Right atrium auricular region (tissue), 2 donors: ENCODE measurements at places on chromosomes 13 and 19. TPM values are rescaled to one million over a fixed set of nuclear protein-coding genes. Genes with fewer than 3 reads are reported as not detected.

DNA sequence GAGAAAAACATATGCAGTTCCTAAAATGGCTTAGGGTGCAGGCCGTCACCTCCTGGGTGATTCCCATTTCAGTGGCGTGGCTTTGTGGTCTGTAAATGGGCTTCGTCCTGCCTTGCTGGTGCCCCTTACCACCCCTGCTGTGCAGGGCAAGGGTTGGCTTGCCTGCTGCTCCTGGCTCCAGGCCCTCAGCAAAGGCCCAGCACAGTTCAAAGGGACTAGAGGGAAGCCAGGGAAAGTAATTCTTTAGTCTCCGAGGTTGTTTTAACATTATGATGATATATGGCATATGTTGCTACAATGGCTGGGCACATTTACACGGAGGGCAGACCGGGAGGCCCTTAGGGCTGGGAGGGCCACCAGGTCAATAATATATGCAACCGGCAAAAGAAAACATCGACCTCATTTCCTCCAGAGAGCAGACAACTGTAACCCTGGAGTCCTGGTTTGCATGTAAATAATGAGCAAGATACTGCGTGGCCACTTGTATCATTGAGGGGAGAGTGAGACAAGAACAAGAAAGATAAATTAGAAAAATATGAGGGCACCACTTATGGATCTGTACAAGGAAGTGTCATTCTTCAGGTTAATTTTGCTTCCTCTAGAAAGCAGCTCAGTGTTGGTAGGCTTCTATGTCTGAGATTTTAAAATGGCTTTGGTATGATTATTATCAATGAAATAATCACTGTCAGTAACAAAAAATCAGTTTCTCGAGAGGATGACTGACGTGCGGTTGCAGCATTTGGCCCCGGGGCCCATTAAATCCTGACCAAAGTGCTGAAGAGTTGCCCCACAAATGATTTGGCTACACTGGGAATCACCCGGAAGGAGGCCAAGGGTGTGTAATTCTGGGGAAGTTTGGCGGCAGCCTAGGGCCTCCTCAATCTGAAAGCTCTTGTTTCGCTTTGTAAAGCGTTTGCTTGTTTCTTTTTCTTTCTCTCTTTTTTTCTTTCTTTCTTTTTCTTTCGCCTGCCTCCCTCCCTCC lies 32.8 kb upstream of the URI1 start:
- no peaks in the 10 kb centered on the region for H3K36me3 ChIP-seq
- no peaks in the 10 kb centered on the region for H3K4me1 ChIP-seq
- H3K4me3 ChIP-seq: no peak overlapping the region
- no peaks in the 10 kb centered on the region for H3K27me3 ChIP-seq

GRCh38 chr13:112170823-112171569 lies 104.0 kb downstream of the SOX1 start:
- no peaks in the 10 kb centered on the region for H3K4me1 ChIP-seq
- no peaks in the 10 kb centered on the region for H3K27me3 ChIP-seq
- DNase-seq: no peak
- no peaks in the 10 kb centered on the region for H3K36me3 ChIP-seq
- H3K27ac ChIP-seq: no peak overlapping the region

DNA sequence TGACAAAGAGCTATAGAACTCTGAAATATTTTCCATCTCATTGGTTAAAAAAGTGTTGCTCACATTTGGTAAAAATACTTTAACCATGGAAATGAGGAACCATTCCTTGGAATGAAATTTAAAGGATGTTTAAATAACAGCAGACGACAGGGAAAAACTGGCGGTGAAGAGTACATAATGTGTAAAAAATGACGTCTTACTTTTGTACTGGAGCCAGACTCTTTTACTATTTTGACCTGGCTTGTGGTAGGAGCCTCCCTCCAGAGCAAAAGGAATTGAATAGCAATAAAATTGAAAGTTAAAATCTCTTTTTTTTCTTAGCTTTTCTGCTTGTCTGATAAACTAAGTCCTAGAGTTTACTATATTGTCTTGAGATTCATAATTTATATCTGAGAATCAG lies 426.2 kb upstream of the KLHL1 start:
- no peak for DNase-seq
- H3K4me3 ChIP-seq: no peak overlapping the region
- no peaks in the 10 kb centered on the region for H3K27me3 ChIP-seq
- no peaks in the 10 kb centered on the region for H3K4me1 ChIP-seq
- H3K27ac ChIP-seq: no peak overlapping the region

GRCh38 chr13:98295371-98295770 lies 118.3 kb upstream of the RNF113B start:
- H3K27me3 ChIP-seq: no peaks in the 10 kb centered on the region
- H3K27ac ChIP-seq: no peak overlapping the region
- no peak overlapping the region for H3K4me3 ChIP-seq

DNA sequence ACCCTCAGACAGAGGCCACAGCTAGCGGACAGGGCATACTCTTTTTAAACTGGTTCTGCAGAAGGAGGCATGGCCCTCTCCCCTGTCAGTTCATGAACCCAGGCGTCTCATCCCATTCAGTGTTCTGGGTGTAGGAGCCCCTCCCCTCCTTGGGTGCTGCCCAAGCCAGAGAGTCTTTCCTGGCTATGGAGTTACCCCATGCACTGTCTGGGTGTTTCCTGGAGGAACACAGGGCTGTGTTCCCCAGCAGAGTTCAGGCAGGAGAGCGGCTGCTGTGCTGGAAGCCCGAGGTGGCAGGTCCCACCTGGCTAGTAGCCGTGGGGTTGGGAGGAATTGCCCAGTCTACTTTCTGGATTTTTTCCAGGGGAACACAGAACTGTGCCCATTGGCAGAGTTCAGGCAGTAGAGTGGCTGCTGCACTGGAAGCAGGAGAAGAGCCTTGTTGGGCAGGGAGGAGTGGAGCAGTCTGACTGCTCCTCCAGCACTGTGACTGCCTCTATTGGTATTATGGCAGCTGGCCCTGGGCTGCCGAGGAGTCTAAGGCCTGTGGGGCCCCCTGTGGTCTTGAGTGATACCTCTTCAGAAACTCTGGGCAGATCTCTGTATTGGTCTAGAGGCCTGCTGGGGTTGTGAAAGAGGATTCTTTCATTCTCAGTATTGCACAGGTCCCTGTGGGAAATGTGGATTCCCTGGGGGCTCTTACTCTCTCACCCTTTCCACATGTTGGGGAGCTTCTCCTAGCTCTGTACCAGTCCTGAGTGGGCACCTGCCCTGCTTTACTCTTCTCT lies 168.3 kb downstream of the PCDH20 start:
- H3K27ac ChIP-seq: no peak overlapping the region
- H3K4me3 ChIP-seq: no peak overlapping the region
- DNase-seq: no peak
- no peaks in the 10 kb centered on the region for H3K27me3 ChIP-seq

- H3K27ac ChIP-seq: no peak overlapping the region
- H3K36me3 ChIP-seq: no peaks in the 10 kb centered on the region
- no peaks in the 10 kb centered on the region for H3K4me1 ChIP-seq
- H3K4me3 ChIP-seq: no peak overlapping the region
These were observed 705.7 kb upstream of the SLITRK1 start for GRCh38 chr13:84588023-84588422.

DNA sequence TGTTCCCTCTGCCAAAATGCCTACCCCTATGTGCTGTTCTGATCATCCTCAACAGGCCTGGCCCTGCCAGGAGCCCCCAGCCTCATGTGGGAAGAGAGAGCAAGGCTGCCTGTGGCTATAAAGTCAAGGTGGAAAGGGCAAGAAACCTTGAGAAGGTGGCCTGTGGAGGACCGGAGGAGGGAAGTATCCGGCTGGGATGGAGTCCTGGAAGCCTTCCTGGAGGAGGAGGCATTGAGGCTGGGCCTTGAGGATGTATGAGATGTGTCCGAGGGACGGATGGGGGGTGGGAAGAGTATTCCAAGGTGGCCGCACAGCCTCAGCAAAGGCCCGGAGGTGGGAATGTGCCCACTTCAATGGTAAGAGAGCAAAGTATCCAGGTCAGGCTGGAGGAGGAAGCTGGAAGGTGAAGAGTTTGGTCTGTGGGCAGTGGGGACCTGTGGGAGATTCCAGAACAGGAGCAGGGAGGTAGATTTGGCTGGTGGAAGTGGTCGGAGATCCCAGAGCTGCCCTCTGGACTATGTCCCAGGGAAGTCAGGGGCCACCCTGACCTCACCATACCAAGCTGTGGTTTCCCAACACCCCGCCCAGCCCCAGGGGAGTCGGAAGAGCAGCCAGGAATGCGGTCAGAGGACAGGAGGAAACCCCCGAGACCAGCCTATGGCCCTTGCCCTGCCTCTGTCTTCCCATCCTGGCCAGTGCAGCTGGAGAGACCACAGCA lies 3.0 kb upstream of the PLIN4 start:
- H3K4me1 ChIP-seq: peaks cover 24% of the 10 kb centered on the region
- peaks cover 2% of the 10 kb centered on the region for H3K36me3 ChIP-seq
- no peak overlapping the region for H3K4me3 ChIP-seq
- H3K27ac ChIP-seq: no peak overlapping the region

DNA sequence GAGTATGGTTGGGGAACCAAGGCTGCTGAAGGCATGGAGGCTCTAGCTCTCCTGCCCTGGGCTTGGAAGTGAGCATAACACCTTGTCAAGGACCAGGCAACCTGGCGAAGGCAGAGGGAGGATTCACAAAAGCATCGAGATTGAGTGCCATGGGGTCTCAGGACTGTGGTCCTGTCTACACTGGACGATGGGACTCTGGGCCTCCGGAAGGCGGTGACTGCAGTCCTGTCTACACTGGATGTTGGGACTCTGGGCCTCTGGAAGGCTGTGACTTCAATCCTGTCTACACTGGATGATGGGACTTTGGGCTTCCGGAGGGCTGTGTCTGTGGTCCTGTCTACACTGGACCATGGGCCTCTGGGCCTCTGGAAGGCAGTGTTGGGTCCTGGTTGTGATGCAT lies 290.4 kb downstream of the TEX29 start:
- H3K4me1 ChIP-seq: no peaks in the 10 kb centered on the region
- no peaks in the 10 kb centered on the region for H3K36me3 ChIP-seq
- no peak overlapping the region for H3K4me3 ChIP-seq
- no peak for DNase-seq
- H3K27ac ChIP-seq: no peak overlapping the region
- no peaks in the 10 kb centered on the region for H3K27me3 ChIP-seq

DNA sequence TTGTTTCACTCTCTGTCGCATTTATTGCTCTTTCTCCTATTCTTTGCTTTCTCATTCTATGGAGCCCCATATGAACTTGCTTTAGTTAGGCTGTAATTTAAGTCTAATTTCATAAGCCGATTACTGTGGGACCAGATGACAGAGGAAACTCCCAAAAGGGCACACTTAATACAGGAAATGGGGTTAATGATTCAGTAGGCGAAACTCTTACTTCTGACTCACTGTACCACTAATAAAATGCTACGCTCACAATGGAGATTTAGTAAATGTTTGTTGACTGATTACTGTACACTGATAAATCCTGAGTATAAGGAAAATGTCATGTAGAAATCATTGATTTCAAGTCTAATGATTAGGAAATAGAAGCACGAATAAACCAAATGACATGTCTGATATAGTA lies 276.4 kb downstream of the KLF5 start:
- H3K4me1 ChIP-seq: no peaks in the 10 kb centered on the region
- no peak for DNase-seq
- no peaks in the 10 kb centered on the region for H3K36me3 ChIP-seq

- H3K27me3 ChIP-seq: no peaks in the 10 kb centered on the region
- H3K4me3 ChIP-seq: no peak overlapping the region
- DNase-seq: no peak
- H3K4me1 ChIP-seq: no peaks in the 10 kb centered on the region
These were observed 9.9 kb upstream of the SULT2A1 start for GRCh38 chr19:47896019-47896418.

GRCh38 chr13:41637586-41637985 lies 180.2 kb downstream of the RGCC start:
- no peak for DNase-seq
- no peaks in the 10 kb centered on the region for H3K27me3 ChIP-seq
- H3K27ac ChIP-seq: no peak overlapping the region
- no peaks in the 10 kb centered on the region for H3K36me3 ChIP-seq

DNA sequence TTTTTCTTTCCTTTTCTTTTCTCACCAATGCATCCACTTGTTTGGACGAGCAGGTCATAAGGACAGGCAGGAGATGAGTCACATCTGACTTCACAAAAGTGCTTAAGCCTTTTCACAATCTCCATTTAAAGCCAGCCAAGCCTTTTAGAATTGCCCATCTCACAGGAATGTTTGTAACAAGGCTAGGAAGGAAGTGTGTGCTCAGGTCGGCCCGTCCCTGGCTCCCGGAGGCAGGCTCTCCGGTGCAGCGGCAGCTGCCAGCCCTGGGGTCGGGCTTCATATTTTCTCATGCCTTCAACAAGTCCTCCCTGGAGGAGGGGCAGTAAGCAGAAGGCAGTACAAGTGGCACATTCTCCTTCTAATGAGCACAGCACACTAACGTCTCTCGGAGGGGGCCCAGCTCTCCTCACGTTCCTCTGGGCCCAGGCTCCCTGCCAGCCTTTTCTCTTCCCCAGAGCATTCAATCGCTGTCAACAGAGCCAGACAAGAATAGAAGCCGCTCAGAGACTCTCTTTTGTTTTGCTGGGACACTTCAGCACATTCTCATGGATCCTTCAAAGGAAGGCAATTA lies 180.5 kb downstream of the COL4A1 start:
- no peaks in the 10 kb centered on the region for H3K36me3 ChIP-seq
- peak; percentile 75 for DNase-seq
- H3K27me3 ChIP-seq: no peaks in the 10 kb centered on the region
- peak overlapping the region; percentile 3 for H3K4me3 ChIP-seq

DNA sequence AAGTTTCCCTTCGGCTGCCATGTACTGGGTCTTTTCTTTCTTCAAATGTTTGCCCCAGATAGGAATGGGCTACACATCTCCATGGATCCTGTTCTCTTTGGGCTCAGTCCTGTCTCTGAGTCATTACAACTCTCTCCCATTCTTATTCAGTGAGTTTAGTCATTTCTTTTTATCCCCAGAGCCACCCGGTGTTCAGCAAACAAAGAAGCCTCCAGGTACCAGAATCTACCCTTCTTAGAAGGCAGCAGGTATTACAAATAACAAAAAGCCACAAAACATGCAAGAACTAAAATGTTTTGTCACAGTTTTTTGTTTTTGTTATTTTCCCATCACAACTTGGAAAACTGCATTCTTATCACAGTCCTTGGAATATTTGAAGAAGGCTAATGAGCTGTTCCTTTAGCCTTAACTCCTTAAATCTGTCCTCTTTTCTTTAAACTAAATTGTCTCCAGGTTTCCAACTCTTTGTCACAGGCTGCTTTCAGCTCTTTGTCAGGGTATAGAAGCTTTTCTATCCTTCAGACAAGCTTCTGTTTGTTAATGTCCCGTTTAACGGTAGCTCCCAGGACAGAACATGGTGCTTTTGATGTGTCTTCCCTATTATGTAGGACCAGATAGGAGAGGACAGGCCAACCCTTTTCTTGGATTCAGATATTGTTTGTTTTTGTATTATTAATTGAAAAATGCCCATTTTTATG lies 215.5 kb upstream of the HTR2A start:
- no peak overlapping the region for H3K4me3 ChIP-seq
- H3K36me3 ChIP-seq: no peaks in the 10 kb centered on the region
- no peak for DNase-seq
- H3K27ac ChIP-seq: no peak overlapping the region
- H3K27me3 ChIP-seq: no peaks in the 10 kb centered on the region
- no peaks in the 10 kb centered on the region for H3K4me1 ChIP-seq

The ZNF681 gene
- total RNA-seq: 0.59 TPM

The ADGRE1 gene
- total RNA-seq: not detected

The TFDP1 gene
- 40.4 TPM for total RNA-seq

The ZNF837 gene
- total RNA-seq: 0.70 TPM

The IL11 gene
- total RNA-seq: 0.16 TPM
